ENCODE measurements at places on chromosomes 11 and 22.

DNA sequence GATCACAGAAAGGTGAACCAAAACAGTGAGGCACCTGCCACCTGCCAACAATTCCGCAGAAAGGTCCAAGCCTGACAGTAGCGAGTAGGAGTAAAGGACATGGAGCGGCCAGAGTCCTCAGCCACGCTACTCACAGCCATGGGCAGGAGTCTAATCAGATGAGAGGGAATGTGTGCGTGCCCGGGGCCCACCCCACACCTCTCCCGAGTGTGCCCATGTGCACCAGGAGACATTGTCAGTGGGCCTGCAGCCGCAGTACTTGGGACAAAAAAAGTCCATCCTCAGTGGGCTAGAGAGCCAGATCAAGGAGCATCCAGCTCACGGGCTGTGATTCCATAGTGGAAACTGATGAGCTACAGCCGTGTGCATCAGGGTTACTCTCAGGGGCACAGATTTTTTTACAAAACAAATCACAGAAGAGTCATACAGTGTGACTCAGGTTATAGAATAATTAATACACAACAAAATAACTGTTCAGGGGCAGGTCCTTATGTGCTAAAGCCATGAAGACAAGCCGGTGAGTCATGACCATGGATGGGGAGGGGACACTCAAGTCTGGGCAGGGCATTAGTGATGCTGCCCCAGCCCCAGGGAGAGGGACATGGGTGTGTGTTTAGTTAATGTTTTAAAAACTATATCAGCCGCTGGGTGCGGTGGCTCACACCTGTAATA lies 12.0 kb downstream of the SART1 start:
- DNase-seq, result no peak

DNA sequence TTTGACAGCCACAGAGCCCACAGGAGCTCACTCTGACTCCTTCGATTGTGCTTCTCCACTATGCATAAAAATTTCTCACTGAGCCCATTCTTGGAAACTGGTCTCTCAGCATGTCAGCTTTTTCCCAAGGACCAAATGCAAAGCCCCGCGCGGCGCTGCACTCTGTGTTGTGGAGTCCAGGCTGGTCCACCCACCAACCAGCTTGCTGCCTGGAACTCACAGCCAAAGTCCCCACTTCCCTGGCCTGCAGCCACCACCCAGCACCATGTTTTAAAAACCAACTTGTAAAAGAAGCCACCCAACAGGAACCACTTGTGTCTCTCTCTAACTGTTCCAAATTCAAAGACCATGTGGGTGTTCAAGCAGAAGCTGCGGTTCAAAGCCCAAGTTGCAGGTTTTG lies 124.4 kb downstream of the SPATA19 start:
- DNase-seq, result no peak

- no peak for DNase-seq
These were observed 321.1 kb downstream of the TENM4 start for GRCh38 chr11:79119491-79120284.

DNA sequence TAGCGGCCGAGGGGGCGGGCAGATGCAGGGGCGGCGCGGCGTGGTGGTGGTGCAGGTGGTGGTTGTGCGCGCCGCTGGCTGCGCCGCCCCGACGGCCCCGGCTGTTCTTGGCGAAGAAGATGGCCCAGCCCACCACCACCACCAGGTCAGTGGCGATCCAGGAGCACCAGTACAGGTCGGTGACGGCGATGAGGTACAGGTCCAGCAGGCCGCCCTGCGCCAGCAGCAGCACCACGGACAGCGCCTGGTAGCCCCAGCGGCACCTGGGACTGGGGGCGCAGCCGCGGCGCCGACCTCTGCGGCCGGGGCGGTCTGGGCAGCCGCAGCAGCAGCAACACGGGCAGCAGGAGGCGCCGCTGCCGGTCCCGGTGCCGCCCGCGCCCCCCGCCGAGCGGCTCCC lies 879 bp downstream of the TMEM121B start:
- peak; percentile 58 for DNase-seq

- DNase-seq, result peak; percentile 40
These were observed 48.6 kb upstream of the TMEM45B start for GRCh38 chr11:129766898-129767604.

GRCh38 chr11:2462986-2463765 lies 18.4 kb downstream of the KCNQ1 start:
- DNase-seq, result no peak

- DNase-seq, result no peak
These were observed 94.8 kb upstream of the SORL1-AS1 start for GRCh38 chr11:121547574-121547973.
